Neural crest cell (in vitro differentiated cells): ENCODE measurements at places on chromosomes 7 and 10. TPM values are rescaled to one million over a fixed set of nuclear protein-coding genes. Genes with fewer than 3 reads are reported as not detected.

PRLHR gene
- not detected in 2 replicates for total RNA-seq

ANKRD61 gene
- 0.70 and 0.80 TPM in 2 replicates for total RNA-seq

PLEKHS1 gene
- not detected in 2 replicates for total RNA-seq

DNAJC12 gene
- total RNA-seq, result 3.8 and 4.1 TPM in 2 replicates

STEAP1B gene
- total RNA-seq, result 9.5 and 10.8 TPM in 2 replicates

ZNF503 gene
- 14.6 and 15.9 TPM in 2 replicates for total RNA-seq

KCNMA1 gene
- 0.93 and 1.7 TPM in 2 replicates for total RNA-seq

BUB3 gene
- 171 and 182 TPM in 2 replicates for total RNA-seq

SPDYE16 gene
- total RNA-seq, result 0.35 TPM in 1 of 2 replicates, not detected in the other

AGAP5 gene
- total RNA-seq, result 8.8 TPM in 2 replicates

ABCB4 gene
- 5.8 and 6.7 TPM in 2 replicates for total RNA-seq

CPN1 gene
- total RNA-seq, result not detected in 2 replicates

THSD7A gene
- 4.8 and 5.5 TPM in 2 replicates for total RNA-seq

COL13A1 gene
- 8.1 and 9.5 TPM in 2 replicates for total RNA-seq

PTPRN2 gene
- 30.9 and 32.2 TPM in 2 replicates for total RNA-seq

ACSL5 gene
- not detected in 2 replicates for total RNA-seq

SLC29A4 gene
- 32.5 and 40.0 TPM in 2 replicates for total RNA-seq

CCDC146 gene
- total RNA-seq, result 3.2 and 6.4 TPM in 2 replicates

IKZF1 gene
- 5.9 and 8.5 TPM in 2 replicates for total RNA-seq

AKR1C8 gene
- total RNA-seq, result not detected in 2 replicates

BLNK gene
- total RNA-seq, result not detected in 2 replicates

ZPBP gene
- not detected in 2 replicates for total RNA-seq
